Progenitor cell of endocrine pancreas (in vitro differentiated cells): ENCODE measurements at places on chromosomes 4 and X. TPM values are rescaled to one million over a fixed set of nuclear protein-coding genes. Genes with fewer than 3 reads are reported as not detected.

The GYPB gene
- not detected in 2 replicates for total RNA-seq

DNA sequence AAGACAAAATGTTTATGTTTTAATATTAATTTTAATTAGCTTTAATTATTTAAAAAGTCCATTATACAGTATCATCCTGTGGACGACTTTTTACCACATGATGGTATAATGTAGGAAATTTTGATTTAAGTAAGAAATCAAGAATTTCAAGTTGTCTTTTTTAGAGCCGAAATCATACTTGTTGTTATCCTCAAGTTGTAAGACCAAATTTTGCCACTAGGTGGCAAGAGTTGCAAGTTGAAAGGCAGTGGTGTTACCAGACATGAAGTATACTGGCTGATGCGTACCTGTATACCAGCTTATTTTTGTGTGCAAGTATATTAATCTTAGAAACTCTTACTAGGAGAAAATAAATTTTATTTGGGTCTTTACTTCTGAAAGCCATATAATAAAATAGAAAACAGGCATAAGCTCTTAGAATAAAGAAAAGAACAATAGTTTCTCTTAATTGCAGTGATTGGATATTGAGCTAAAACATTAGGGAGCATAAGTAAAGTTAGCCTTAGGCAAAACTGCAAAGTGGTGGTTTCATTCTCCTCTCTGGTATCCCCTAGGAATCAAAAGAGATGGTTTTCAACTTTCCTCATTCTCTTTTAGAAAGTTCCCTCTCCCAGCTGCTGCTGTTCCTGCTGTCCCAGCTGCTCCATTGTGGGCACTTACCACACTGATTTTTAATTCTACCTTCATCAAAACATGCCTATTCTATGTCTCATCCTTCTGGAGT lies 118.0 kb upstream of the WDFY3 start:
- DNase-seq, result peak; percentile 16
- no peaks in the 10 kb centered on the region for H3K27me3 ChIP-seq
- peaks cover 5% of the 10 kb centered on the region for H3K36me3 ChIP-seq
- H3K27ac ChIP-seq, result no peak overlapping the region
- H3K4me3 ChIP-seq, result no peak overlapping the region

DNA sequence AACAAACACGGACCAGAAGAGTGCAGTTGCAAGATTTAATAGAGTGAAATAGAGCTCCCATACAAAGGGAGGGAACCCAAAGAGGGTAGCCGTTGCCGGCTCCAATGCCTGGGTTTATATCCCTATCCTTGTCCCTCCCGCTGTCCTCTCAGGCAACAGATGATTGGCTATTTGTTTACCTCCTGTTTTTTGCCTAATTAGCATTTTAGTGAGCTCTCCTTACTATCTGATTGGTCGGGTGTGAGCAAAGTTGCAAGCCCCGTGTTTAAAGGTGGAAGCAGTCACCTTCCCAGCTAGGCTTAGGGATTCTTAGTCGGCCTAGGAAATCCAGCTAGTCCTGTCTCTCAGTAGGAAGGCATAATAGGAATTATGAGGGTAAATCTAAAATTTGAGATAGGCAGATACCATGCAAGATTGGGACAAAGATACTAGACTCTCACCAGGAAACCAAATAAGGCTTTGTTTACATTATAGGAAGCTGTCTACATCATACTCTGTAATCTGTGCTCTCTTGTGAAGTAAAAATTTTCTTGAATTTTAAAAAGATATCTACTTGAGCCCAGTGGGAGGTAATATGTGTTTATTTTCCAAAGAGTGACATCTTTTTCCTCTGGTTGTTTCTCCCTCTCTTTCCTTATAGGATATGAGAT lies 65.9 kb downstream of the ATP10D start:
- H3K27me3 ChIP-seq, result no peaks in the 10 kb centered on the region
- H3K36me3 ChIP-seq, result peaks cover 25% of the 10 kb centered on the region
- no peaks in the 10 kb centered on the region for H3K4me1 ChIP-seq
- no peak overlapping the region for H3K4me3 ChIP-seq
- H3K27ac ChIP-seq, result no peak overlapping the region

GRCh38 chr4:2301225-2301642 lies 39.3 kb upstream of the MXD4 start:
- H3K27ac ChIP-seq, result no peak overlapping the region
- H3K4me3 ChIP-seq, result no peak overlapping the region
- peaks cover 2% of the 10 kb centered on the region for H3K4me1 ChIP-seq

DNA sequence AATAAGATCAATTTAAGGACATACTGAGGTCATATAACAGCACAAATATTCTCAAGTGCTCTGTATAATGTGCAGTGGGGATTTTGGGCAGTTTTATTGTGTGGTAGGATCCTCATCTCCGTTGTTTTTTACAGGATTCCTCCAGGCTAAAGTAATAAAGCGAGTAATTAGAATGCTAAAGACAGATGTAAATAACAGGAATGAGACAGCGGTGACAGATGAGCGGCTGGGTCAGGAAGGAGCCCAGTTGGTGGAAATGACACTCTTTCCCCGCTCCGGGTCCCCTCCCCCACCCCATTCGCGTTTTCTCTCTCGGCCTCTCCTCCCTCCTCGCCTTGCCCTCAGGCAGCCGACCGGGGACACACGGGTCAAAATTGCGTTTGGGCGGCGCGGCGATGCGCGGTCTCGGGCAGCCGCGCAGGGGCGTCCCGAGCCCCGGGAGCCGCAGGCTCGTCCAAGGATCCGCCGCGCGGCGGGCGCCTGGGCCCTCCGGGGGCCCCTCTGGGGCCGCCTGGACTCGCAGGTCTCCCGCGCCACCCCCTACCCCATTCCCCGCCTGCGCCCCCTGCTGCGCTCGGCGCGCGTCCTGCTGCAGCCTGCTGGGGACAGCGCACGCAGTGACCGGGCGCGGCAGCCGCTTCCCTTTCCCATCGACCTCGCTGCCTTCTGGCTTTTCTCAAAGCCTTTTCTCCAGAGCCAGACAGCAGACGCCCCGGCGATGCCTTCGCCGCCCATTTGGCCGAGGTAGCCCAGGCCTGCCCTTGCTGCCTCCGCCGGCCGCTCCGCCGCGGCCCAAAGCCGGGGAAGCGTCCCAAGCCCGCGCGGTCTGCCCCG lies 16.2 kb downstream of the POU4F2 start:
- H3K27ac ChIP-seq, result no peak overlapping the region
- H3K4me3 ChIP-seq, result peak overlapping the region; percentile 38
- no peaks in the 10 kb centered on the region for H3K36me3 ChIP-seq
- peak; percentile 59 for DNase-seq

DNA sequence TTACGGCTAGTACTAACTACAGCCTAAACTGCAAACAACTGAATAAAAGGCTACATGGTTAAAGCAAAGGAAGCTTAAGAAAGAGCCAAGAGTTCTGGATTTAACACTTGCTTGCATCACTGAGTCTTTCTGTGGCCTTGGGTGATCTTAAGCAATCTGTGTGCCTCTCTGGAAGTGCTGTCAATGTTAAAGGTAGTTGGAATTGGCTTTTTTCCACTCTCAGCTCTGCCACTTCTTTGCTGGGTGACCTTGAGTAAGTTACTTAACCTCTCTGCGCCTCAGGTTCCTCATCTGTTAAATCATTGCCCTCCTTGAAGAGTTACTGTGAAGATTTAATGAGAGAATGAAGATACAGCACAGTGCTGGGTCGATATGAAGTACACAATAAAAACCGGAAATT lies 15.7 kb downstream of the SLC2A9 start:
- H3K27ac ChIP-seq, result peak overlapping the region; percentile 49
- no peaks in the 10 kb centered on the region for H3K36me3 ChIP-seq
- H3K27me3 ChIP-seq, result no peaks in the 10 kb centered on the region
- peaks cover 19% of the 10 kb centered on the region for H3K4me1 ChIP-seq
- no peak for DNase-seq
